ENCODE measurements at places on chromosomes 7 and 10.

GRCh38 chr10:108583877-108584276 is 1339.4 kb downstream of the XPNPEP1 start:
- no peak for DNase-seq

DNA sequence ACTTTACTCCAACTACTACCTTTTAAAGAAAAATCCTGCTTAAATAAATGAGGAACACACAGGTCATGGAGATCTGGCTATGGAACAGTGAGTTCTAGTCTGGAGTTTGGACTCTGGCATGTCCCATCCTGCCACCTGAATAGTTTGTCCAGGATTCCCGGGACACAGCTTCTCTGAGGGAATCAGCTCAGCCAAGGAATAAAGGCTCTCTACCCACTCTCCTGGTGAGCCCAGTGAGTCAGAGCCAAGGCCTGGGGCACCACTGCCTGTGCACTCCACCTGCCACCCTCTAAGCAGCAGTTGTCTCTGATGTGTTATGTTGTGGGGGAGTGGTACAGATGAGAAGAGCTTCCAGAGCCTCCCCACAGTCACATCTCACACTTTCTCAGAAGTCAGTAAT is 113.5 kb downstream of the HTR5A start:
- no peak for DNase-seq

GRCh38 chr7:133861876-133862275 is 265.3 kb upstream of the LRGUK start:
- no peak for DNase-seq

GRCh38 chr10:26706206-26706605 is 8.7 kb downstream of the PDSS1 start:
- DNase-seq, result no peak

DNA sequence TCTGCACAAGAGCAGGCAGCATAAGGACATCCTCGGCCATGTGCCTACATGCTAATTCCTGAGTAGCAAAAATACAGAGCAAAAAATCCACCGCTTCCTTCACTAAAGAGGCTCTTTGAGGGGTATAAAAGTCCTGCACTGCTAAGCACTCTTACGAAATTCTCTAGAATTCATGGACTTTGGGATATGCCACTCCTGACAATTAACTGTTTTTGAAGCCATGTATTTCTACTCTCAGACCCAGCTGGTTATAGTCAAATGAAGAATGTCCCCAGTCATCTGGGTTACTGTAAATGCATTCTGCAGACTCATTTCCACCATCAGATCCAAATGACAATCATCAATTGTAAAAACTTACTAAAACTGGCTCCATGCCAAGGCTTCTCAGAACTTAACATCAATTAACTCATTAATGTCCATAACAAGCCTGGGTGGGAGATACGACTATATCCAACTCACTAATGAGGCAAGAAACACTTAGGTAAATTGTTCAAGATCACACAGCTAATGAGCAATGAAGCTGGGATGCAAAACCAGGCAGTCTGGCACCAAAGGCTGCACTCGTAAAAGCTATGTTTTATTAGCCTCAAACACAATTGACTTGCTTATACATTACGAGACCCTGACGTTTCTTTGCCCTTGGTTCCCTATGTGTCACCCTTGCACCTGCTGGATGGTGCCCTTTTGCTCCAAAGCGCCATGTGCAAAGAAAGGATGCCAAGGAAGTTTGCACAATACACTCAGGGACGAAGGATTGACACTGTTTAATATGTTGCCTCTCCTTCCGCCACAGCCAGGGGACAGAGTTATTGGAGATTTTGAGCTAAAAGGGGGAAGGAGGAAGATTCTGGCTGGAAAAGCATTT is 250.4 kb downstream of the ELMO1 start:
- no peak for DNase-seq

DNA sequence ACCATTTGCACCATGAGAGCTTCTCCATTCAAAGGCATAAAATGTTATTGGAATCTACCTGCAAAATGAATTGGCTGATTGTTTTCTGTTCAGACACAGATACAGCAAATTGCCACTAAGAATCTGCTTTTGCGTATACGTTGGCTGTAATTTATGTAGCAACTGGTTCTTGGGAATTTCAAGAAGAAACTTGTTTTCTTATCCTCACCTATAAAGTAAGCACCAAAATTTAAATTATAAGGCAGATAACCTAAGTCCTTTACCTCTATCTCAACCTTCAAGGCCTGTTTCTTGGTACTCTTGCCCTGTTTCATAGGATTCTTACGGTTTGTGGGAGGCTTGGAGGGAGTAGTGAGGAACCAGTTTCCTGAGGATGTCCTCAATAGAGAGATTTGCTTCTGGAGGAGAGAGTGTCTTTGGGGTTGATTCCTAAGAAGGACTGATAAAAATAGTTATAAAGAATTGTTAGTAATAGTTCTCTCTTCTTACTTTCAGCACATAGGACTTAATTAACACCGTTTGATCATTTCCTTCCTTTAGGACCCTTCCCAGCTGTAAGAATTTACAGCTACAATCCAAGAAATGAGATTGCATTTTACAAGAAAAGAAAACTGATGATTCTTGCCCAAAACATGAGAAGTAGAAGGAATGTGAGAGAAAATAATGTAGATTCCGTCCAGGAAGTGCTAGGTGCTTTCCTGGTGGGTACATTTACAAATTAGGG is 2.0 kb downstream of the STAMBPL1 start:
- DNase-seq, result no peak

- DNase-seq, result no peak
Measured at GRCh38 chr10:17214526-17214925, 13.1 kb upstream of the TRDMT1 start.

- no peak for DNase-seq
Measured at GRCh38 chr7:18345641-18346234, 149.8 kb upstream of the HDAC9 start.

DNA sequence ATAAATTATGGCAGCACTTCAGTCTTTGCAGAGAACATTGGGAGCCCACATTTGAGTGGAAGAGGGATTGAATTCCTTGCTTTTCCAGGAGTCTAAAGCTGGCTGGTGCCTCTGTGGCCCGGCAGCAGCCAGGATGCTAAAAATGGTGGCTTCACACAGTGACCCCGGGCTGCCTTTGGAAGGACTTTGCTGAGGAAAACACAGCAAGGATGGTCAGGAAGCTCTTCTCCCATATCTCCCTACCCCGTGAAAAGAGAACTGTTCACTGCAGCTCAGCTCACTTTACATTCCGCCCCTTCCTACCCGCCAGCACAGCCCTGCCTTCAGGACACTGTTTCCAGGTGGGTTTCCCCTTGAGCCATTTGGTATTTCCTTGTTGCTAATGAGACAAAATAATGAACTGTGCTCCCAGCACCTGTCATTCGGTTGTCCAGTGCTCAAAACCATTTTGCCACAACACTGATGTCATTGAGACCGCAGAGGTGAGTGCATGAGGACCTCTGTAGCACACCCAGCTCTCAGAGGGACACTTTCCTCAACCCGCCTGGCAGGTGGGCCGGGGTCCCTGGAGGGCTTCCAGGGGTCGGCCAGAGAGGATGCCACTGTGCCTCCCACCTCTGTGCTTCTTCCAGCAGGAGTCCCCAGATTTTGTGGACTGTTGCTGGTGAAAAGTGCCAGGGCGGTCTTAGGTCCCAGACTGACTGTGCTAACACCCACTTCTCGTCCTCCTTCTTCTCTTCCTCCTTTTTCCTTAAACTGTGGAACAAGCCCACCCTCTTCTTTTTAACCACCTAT is 255.7 kb upstream of the PPP2R2D start:
- DNase-seq, result no peak

DNA sequence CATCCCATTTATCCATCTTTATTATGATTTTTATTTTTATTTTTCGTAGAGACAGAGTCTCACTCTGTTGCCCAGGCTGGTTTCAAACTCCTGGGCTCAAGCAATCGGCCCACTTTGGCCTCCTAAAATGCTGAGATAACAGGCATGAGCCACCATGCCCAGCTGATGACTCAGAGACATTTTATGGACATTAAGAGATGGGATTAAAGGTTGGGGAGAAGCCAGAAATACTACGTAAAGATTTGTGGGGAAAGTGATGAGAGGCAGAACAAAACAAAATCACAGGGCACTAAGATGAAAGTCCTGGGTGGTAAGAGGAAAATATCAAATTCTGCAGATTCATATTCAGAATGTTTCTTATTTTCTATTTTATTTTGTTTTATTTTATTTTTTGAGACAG is 7.6 kb downstream of the WNT8B start:
- DNase-seq, result no peak

DNA sequence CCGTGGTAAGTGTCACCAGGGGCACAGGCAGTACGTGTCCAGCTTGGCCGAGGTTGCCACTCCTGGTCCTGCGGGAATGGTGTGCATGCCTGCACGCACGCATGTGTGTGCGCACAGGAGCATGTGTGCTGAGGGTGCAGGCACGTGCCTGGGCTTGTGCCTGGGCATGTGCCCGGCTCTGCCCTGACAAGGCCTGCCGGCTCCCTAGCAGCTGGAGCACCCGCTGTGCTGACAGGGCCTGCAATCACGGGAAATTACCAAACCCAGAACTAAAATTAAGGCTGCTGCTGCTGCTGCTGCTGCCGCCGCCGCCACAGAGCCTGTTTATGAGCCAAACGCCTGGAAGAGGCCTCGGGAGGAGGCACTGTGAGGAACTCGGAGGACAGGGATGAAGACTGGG is 28.7 kb downstream of the GHRHR start:
- no peak for DNase-seq

DNA sequence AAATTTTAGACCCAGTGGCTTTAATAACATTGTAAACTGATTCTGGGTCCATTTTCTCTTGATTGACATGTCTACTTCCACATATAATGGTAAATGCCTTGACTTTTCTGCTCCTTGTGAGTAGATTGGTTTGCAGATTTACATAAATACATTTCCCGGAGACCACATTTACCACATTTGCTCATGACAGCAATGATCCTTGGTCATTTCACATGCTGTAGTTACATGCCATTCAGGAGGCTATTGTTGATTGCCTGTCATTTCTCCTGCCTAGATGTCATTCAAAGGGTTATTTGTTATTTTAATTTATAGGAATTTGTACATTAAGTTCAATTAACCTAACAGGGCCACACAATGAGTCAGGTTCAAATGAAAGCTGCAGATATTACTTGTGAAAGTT is 280.5 kb downstream of the CNTNAP2 start:
- DNase-seq, result no peak

DNA sequence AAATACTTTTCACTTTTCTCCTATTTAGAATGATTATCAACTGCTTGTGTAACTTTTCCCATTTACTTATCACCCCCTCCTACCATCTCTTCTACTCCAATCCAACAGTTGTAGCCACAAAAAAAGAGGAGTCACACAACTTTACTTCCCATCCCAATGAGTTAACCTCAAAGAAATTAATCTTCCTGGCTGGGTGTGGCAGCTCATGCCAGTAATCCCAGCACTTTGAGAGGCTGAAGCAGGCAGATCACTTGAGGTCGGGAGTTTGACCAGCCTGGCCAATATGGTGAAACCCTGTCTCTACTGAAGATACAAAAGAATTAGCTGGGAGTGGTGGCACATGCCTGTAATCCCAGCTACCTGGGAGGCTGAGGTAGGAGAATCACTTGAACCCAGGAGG is 19.9 kb downstream of the SYPL1 start:
- no peak for DNase-seq

DNA sequence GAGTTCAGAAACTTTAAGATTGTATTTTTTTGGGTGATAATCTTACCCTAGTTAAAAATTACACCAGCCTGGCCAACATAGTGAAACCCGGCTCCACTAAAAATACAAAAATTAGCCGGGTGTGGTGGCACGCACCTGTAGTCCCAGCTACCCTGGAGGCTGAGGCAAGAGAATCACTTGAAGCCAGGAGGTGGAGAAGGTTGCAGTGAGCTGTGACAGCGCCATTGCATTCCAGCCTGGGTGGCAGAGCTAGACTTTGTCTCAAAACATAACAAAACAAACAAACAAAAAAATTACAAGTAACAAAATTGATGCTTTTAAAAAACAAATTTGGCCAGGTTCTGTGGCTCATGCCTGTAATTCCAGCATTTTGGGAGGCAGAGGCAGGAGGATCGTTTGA is 76.7 kb downstream of the ANKRD61 start:
- no peak for DNase-seq

GRCh38 chr10:97069576-97070362 is 116.0 kb downstream of the SLIT1 start:
- DNase-seq, result no peak

- peak; percentile 51 for DNase-seq
Measured at GRCh38 chr7:5419539-5420066, 4.0 kb downstream of the TNRC18 start.

DNA sequence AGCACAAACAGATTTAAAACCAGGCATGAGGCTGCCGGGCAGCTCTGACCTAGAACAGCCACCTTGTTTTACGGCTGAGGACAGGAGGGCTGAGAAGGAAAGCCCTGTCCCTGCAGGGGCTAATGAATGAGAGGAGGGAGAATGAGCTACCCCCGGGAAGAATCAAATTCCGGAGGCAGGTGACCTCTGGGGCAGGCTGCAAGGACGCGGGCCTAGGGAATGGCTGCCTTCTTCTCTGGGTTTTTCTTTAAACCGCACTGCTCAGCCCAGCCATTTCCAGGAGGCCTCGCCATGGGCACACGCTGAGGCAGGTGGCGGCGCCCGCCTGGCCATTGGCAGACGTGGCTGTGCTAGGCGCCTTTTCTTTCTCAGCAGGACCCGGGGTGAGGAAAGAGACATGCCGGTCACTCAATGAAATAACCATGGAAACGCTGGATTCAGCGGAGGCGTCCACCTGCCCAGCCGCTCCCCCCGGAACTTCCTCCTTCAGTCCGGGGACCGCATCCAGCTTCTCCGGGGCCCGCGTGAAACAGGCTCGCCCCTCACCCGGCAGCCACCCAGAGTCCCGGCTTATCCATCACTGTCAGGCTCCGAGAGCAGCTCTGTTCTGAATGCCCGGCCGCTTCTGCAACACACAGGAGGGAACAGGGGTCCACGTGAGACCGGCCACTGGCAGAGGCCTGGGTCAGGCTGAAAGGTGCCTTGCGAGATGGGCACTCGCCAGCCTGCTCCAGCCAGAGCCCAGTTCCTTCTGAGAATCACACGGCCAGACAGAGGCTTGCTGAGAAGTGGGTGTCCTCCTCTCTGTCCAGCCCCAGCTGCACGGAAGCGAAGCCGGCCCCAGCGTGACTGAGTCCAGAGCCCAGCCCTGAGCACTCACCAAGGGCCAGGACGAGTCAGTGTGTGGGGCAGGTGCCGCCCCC is 82.1 kb downstream of the PDGFA start:
- peak; percentile 65 for DNase-seq

- DNase-seq, result no peak
Measured at GRCh38 chr7:52463341-52463740, 572.1 kb upstream of the POM121L12 start.

DNA sequence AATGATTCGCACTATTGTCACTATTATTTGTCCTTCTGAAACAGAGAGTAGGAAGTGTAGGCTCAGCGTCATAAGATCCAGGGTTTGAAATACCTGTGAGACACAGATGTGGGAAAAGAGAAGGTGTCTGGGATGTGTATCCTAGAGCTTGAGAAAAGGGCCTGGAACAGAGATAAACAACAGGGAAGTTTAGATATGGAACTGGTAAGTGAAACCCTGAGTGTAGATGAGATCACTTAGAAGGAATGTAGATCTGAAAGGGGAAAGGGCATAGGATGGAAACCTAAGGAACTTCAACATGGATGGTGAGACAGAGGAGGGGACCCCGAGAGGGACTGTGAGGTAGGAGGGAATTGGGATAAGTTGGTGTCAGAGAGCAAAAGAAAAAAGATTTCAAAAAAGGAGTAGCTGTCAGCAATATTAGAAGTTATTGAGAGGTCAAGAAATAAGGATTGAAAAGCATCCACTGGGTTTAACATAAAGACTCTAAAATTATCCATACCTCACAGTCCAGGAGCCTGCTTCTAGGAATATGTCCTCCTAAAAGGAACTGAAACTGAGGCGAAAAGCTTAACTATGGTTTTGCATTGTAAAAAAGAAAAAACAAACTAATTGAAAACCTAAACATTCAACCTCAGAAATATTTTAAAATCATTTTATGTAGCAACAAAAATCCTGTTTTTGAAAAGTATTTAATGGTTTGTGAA is 119.2 kb upstream of the NPVF start:
- no peak for DNase-seq
